ENCODE measurements at places on chromosomes 5 and 9. TPM values are rescaled to one million over a fixed set of nuclear protein-coding genes. Genes with fewer than 3 reads are reported as not detected.

DNA sequence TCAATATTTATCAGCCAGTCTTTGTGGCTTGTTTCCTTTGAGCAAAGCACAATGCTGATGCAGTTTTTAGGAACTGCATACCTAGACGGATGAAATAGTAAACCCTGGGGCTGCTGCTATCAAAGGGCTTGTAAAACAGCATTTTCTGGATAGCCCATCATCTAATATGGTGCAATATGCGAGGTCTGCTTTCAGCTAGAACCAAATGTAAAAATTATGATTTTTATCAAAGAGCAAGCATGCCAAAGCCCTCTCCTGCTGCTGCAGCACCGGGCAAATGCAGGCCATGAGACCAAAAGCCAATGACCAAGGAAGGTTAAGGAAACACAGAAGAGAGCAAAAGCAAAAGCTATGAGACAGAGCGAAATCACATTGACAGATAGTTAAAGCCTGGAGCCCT is 1000.4 kb downstream of the MAT2B start:
- no peak for DNase-seq

DNA sequence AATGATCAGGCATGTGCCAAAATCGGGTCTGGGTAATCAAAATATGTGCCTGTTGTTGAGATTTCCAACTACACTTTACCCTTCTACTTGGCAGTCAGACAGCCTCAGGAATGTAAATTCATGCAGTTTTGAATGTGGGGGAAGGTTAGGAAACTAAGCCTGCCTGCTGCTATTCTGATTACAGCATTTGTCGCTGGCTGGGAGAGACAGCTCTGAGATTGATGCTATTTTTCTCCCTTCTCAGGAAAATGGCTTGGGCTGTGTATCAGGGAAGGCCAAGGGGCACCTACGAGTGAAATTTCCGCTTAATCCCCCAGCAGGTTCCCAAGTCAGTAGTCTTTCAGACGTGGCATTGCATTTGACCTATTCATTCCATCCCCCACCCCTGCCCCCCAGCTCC is 3.6 kb upstream of the RGS7BP start:
- DNase-seq: peak; percentile 22

- no peak for DNase-seq
Measured at GRCh38 chr5:146069780-146070099, 35.6 kb downstream of the PLAC8L1 start.

DNA sequence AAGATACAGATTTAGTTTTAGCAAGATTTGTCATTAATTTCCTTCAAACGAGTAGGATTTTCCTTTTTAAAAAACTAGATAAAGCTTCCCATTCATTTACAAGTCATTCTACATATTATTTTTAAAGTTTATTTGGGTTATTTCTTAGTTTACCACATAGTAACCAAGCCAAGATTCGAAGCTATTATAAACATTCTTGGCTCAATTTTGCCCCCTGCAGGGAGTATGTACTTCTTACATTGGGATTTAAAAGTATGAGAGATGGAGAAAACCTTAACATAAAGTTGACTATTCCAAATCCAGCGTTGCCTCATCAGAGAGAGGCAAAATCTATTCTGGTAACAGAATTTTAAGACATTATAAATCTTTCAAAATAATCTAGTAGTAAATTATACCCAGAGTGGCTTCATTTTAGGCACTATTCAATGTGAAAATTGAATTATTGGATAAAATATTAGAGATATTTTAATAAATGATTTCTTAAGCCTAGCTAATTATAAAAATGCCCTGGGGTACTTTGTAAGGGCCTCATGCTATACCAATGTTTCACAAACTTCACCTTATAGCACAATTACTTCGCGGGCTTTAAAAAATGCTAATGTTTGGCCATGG is 39.1 kb downstream of the FBN2 start:
- no peak for DNase-seq

- DNase-seq: no peak
Measured at GRCh38 chr9:7653262-7653661, 146.3 kb downstream of the DMAC1 start.

DNA sequence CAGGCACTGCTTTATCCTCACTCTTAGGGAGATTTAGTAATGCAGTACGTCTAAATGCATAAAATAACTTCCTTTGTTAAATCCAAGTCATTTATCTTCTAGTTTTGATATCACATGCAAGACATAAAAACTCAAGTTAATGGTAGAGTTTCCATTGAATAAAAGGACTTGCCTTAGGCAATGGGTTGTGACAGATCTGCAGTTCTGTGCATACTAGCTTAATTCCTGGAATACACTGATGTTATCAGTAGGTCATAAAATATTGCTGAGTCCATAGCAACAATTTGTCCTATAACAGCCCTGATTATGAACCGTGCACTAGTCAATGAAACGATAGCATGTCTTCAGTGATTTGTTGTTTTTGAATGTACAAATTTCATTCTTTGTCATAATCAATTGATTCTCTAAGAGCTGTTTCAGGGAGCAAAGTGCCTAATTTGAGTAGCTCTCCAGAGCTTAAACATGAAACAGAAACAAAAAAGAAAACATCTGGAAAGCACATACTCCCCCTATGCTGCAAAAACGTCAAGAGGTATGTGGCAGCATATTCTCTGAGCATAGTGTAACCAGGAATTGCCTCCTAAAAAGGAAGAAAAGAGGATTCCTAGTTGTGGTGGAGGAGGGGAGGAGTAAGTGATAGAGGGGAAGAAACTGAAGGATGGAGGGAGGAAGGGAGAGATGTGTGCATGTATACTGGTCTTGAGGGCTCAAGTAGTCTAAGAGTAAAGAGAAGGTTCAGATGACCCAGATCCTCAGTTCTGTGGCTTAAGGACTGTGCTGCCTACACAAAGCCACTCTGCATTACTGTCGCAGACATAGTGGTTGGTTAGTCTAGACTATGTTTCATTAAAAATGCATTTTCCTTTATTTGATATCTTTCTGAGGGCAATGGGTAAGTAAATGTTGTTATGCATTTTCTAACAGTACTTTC is 589.2 kb downstream of the PRR16 start:
- DNase-seq: no peak

Gene RASEF
- 1.2 TPM for total RNA-seq

- no peak for DNase-seq
Measured at GRCh38 chr9:136270173-136270705, 24.6 kb upstream of the QSOX2 start.

- no peak for DNase-seq
Measured at GRCh38 chr5:36610621-36611020, 4.2 kb downstream of the SLC1A3 start.

DNA sequence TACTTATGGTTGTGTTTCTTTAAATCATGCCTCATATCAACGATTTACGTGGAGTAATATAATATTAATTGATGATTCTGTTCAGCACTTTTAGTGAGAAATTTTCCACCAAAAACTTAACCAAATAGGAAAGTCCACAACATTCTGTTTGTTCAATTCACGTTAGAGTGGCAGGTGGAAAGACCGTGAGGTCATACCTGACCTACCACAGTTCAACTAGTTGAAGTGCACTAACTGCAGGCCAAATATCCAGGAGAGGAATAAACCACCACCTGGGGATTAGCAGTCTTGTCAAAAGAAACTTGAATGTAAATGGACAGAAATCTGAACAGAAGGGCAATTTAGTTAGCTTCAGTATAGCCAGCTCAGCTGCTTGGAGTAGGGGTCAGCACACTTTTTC is 577.7 kb downstream of the KIF4B start:
- DNase-seq: no peak

Gene PMPCA
- total RNA-seq: 100 TPM

Gene HINT2
- 53.8 TPM for total RNA-seq

DNA sequence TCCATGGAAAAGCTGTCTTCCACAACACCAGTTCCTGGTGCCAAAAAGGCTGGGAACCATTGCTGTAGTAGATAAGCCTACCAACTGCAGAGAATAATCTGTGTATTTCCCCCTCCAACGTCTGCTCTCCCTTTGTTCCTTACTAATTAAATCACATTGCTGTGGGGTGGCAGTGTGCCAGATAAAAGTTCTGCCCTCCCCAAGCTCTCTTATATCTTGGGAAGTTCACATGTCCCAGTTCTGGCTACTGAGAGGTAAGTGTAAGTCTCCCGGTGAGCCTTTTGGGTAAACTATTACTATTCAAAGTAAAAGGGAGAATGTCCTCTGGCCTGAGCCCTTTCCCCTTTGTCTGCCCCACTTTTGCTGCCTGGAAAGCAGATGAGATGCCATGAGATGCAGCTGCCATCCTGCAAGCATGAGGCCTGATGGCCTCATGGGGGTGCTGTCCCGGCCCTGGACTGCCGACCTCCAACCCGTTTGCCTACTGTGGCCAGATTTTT is 14.7 kb downstream of the ENC1 start:
- peak; percentile 61 for DNase-seq

GRCh38 chr9:96612105-96612965 is 7.3 kb downstream of the CDC14B start:
- peak; percentile 36 for DNase-seq

DNA sequence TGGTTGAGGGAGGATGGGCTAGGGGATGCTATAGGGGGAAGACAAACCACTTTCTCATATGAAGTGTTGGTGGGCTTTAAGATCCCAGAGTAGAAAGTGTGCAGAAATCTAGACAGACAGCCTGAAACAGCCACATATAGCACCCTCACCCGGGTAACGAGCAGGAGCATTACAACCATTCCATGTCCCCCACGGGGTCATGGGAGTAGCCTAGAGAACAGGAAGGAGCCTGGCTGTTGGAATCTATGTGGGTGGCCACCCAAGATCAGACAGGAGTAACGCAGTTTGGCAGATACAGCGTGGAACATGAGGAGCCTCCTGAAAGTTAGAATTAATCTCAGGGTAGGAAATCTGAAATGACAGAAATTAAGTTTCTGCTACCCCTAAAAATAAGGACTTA is 146.1 kb upstream of the RAI14 start:
- no peak for DNase-seq
